D721Med (cell line): ENCODE measurements at places on chromosomes 6 and 20.

GRCh38 chr6:148888856-148889255 lies 142.0 kb downstream of the UST start:
- DNase-seq = no peak

DNA sequence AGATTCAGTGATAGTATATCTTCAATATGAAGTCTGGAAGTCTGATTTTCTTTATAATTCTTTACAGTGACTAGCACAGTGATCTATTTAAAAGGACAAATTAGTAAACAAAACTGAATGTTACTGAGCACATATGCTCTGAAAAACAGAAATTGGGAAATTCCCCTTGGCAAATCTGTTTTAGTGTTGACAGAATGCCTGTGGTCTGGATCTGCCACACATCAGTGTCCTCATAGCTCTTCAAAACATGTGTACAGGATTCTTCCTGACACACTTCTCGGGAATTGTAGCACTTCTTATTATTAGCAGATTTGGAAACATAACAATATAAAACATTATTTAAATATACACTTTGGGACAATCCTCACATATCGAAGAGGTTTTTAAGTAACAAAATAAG lies 354.3 kb downstream of the COL12A1 start:
- no peak for DNase-seq

GRCh38 chr20:34296468-34296867 lies 6.7 kb downstream of the AHCY start:
- DNase-seq = no peak

- DNase-seq = no peak
These were observed 7.8 kb upstream of the NR2E1 start for GRCh38 chr6:108157981-108158525.

- no peak for DNase-seq
These were observed 39.3 kb downstream of the PCNA start for GRCh38 chr20:5080384-5080877.

DNA sequence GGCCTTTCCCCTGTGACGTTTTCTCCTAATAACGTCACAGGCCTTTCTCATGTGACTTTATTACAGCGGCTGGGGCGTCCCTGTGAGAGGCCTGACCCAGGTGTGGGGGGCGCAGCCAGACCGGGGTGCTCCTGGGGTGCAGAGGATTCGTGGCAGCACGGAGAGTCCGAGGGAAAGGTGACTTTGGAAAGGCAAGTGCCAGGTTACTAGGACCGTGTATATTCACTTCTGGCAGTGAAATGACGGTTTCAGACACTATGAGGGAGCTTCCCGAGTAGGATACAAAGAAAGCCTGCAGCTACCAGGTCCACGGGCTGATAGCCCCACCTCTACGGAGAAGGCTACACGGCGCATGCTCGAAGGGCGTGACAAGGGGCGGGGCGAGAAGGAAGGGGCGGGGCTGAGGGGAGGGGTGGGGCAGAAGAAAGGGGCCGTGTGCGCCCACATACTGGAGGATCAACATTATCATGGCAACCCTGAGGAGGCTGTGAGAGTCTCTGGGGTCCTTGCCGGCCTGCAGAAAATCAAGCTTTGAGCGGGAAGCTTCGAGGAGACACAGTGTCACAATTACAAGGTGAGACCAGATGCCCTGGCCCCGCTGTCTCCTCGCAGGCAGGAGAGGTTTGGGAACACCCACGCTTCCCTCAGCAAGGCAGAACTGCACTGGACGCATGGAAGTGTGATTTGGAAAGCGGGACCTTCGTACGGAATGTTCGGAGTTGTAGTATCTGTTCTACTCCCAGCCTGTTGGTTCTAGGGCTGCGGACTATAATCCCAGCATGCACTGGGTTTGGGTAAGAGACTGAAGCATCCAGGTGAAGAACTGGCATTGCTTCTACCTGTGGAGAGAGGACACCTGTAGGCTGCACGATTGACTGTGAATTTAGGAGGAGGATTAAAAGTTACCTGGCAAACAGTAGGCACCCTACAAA lies 54.4 kb upstream of the ZNF337 start:
- no peak for DNase-seq
